ENCODE measurements at places on chromosomes 6 and 20.

- no peak for DNase-seq
Observed at GRCh38 chr20:47031004-47031403, 136.4 kb downstream of the EYA2 start.

GRCh38 chr6:14472986-14473337 lies 355.4 kb downstream of the CD83 start:
- no peak for DNase-seq

DNA sequence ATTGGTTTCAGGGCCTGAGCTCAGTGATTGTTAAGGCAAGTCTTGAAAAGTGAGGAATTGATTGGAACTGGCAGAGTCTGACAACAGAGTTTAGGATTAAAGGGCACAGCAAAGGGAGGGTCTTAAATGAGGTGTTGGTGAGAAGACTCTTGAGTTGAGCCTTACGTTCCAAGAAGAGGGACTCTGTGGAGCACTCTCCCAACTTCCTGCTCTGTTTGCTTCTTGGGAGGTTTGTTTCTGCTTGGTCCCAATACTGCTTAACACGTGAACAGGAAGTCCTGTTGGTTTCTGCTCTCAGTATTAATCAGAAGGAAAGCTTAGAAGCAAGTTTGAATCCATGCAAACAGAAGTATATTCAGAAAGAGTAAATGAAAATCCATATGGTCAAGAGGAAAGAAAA lies 15.6 kb upstream of the SYNDIG1 start:
- DNase-seq: no peak

- DNase-seq: no peak
Observed at GRCh38 chr6:104483225-104483834, 376.4 kb downstream of the HACE1 start.

GRCh38 chr6:53869964-53870363 lies 75.2 kb downstream of the LRRC1 start:
- DNase-seq: no peak

DNA sequence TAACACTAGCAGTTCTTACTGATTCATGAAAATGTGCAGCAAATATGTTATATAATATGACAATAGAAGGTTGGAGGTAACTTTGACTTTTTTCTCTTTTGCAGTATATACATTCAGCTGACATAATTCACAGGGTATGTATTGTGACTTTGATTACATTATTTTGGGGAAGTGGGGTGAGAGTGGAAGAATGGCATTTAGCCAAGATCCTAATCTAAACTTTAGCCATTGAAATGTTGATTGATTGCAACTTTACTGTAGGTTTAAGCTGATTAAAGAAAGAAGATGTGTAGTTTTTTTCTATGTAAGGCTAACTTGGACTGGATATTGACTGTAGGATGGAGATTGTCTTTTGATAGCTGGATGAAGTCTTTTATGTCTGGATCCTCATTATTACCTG lies 46.0 kb downstream of the MAPK14 start:
- DNase-seq: no peak

DNA sequence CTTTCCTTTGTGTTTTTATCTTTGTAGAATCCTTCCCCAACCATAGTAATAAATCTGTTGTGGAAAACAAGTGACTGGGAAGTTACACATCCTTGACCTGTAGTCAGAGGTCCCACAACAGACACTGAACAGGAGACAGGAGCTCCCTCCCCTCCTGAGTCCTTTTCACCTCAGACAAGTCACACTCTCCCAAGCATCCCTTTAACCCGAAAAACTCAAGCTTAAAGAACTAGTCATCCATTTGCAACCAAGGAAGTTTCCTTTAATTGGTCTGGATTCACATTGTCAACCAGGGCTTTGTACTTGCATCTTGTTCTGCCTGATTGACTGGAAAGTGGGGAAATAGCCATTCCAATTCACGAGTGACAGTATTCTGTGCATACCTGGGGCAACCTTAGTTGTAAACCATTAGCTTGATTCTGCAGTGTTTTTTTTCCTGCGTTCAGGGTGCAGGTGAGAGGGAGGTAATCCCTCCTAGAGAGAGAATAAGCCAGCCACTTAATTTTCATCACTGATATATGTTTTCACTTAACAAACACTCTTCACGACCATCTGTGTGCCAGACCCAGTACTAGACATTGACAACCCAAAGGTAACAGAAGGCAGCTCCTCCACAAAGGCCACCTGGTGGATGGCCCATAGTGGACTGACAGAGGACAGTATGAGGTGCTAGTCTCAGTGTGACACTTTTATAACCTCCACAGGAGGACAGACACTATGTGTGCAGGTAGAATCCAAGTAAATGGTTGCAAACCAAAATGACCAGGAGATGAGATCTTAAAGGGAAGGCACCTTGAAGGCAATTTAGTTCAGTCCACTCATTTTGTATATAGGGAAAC lies 112.4 kb downstream of the SLX4IP start:
- no peak for DNase-seq

- no peak for DNase-seq
Observed at GRCh38 chr20:37226889-37227288, 34.7 kb downstream of the GHRH start.

Data from stimulated activated CD4-positive, alpha-beta T cell treated with anti-CD3 and anti-CD28 coated beads, Interleukin-15, amount 100 ng/mL, for 24 hours (primary cell).